Caco-2 (cell line): ENCODE measurements at places on chromosomes 3 and 15. TPM values are rescaled to one million over a fixed set of nuclear protein-coding genes. Genes with fewer than 3 reads are reported as not detected.

- no peaks in the 10 kb centered on the region for H3K4me1 ChIP-seq
- no peaks in the 10 kb centered on the region for H3K27me3 ChIP-seq
Observed at GRCh38 chr3:22361521-22361920, 610.5 kb upstream of the ZNF385D start.

- H3K4me1 ChIP-seq = peaks cover 7% of the 10 kb centered on the region; the same call in 1 of the 2 replicates
- no peaks in the 10 kb centered on the region for H3K36me3 ChIP-seq
- no peaks in the 10 kb centered on the region for H3K27me3 ChIP-seq
- H3K4me3 ChIP-seq = no peak overlapping the region
Observed at GRCh38 chr15:85831415-85832113, 36.8 kb upstream of the KLHL25 start.

GRCh38 chr15:100900795-100901169, 18.4 kb upstream of the LRRK1 start:
- no peaks in the 10 kb centered on the region for H3K36me3 ChIP-seq
- H3K27me3 ChIP-seq = no peaks in the 10 kb centered on the region
- DNase-seq = no peak
- H3K4me1 ChIP-seq = peaks cover 21% of the 10 kb centered on the region

DNA sequence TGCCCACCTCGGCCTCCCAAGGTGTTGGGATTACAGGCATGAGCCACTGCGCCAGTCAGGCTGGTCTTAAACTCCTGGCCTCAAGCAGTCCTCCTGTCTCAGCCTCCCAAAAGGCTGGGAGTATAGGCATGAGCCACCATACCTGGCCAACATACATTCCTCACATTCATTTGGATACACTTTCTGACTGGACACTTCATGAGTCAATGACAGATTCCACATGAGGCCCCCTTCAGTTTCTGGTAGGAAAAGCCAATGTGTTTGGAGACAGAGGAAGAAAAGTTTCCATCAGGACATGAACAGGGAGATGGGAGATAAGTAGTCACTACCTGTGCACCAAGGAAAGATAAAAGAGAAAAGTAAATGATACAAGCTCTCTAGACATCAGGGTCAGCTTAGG, 49.4 kb upstream of the GSK3B start:
- H3K4me3 ChIP-seq = no peak overlapping the region
- peak; percentile 47 for DNase-seq
- H3K27ac ChIP-seq = peak overlapping the region; percentile 96
- no peaks in the 10 kb centered on the region for H3K27me3 ChIP-seq
- H3K36me3 ChIP-seq = no peaks in the 10 kb centered on the region; the same call in 1 of the 2 replicates
- H3K4me1 ChIP-seq = peaks cover 51% of the 10 kb centered on the region

- H3K36me3 ChIP-seq = no peaks in the 10 kb centered on the region
- no peaks in the 10 kb centered on the region for H3K4me1 ChIP-seq
- H3K27ac ChIP-seq = no peak overlapping the region
- H3K4me3 ChIP-seq = no peak overlapping the region
- DNase-seq = no peak
- H3K27me3 ChIP-seq = no peaks in the 10 kb centered on the region
Observed at GRCh38 chr3:148226246-148226645, 471.5 kb upstream of the AGTR1 start.

GRCh38 chr3:16255326-16255725, 9.4 kb downstream of the DPH3 start:
- H3K27me3 ChIP-seq = no peaks in the 10 kb centered on the region
- H3K36me3 ChIP-seq = no peaks in the 10 kb centered on the region
- no peak overlapping the region for H3K27ac ChIP-seq

GPR27 gene
- total RNA-seq = 0.32 and 0.39 TPM in 2 replicates

CSNK1G1 gene
- total RNA-seq = 11.5 and 17.5 TPM in 2 replicates

DNA sequence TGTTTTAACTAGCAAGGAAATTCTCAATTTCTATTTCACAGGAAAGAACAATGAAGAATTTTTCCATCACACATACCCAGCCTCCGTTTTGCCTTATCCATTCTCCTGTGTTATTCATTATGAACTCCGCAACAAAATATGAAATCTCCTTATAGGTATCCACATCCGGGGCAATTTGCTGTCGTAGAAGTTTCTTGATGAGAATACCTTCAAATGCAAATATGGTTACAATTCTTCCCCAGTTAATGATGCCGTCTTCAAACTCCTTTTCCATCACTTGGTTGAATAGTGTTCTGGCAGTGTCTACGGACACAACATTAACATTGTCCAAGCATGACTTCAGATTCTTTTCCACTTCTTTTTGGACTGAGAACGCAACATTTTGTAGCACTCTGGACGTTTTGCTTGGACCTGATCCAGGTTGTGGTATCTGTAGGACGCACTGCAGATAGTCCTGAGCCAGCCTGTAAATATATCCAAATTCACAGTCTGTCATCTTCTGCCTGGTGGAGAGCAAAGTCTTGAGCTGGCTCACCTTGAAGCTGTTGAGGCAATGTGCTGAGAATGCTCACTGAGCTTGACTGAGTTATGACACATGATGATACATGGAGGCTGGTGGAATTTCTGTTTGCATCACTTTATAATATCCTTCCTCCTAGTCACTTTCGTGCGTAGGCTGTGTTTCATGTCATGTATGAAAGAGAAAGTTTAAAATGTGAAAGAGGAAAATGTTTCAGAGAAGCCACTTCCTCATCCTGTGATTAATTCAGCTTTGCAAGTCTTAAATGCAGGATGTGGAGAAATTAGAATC, at the start of gene BCL2A1:
BCL2A1 (minus strand) TSS at position 573 of the 811 bp plus-strand sequence; CDS start at position 496, 77 bp downstream.
- H3K4me1 ChIP-seq = no peaks in the 10 kb centered on the region
- H3K4me3 ChIP-seq = no peak within 1 kb of the TSS
- H3K27me3 ChIP-seq = no peaks in the 10 kb centered on the region
- no peak within 1 kb of the TSS for H3K27ac ChIP-seq
- DNase-seq = no peak

DNA sequence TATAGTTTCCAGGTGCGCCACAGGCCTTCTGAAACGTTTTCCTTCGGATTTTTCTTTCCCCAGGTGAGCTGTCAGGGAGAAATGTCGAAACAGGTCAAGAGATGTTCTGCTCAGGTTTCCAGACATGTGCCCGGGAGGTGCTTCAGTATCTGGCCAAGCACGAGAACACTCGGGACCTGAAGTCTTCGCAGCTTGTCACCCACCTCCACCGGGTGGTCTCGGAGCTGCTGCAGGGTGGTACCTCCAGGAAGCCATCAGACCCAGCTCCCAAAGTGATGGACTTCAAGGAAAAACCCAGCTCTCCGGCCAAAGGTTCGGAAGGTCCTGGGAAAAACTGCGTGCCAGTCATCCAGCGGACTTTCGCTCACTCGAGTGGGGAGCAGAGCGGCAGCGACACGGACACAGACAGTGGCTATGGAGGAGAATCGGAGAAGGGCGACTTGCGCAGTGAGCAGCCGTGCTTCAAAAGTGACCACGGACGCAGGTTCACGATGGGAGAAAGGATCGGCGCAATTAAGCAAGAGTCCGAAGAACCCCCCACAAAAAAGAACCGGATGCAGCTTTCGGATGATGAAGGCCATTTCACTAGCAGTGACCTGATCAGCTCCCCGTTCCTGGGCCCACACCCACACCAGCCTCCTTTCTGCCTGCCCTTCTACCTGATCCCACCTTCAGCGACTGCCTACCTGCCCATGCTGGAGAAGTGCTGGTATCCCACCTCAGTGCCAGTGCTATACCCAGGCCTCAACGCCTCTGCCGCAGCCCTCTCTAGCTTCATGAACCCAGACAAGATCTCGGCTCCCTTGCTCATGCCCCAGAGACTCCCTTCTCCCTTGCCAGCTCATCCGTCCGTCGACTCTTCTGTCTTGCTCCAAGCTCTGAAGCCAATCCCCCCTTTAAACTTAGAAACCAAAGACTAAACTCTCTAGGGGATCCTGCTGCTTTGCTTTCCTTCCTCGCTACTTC, 3.8 kb downstream of the BHLHE40 start:
- no peak overlapping the region for H3K4me3 ChIP-seq
- peaks cover 2% of the 10 kb centered on the region for H3K36me3 ChIP-seq
- H3K4me1 ChIP-seq = peaks cover 31% of the 10 kb centered on the region
